ENCODE measurements at places on chromosomes 3 and 15.

DNA sequence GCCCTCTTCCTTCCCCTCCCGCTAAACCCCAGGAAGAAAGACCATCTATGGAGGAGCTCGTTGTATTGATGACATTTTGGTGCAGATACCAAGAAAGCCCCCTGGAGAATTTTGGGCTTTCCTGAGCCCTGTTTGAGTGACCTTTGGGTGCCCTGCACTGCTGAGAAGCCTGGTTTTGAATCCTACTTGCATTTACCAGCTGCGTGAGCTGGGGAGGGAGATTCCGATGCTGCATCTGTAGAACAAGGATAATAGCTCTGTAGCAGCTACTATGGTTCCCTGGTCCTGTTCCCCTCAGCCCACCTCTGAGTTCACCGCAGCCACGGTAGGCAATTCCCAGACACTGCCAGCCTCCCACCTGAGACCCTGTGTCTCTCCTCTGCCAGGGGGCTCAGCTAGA, 5.2 kb downstream of the APOD start:
- DNase-seq: no peak

GRCh38 chr3:30193625-30194044, 412.8 kb upstream of the TGFBR2 start:
- no peak for DNase-seq

DNA sequence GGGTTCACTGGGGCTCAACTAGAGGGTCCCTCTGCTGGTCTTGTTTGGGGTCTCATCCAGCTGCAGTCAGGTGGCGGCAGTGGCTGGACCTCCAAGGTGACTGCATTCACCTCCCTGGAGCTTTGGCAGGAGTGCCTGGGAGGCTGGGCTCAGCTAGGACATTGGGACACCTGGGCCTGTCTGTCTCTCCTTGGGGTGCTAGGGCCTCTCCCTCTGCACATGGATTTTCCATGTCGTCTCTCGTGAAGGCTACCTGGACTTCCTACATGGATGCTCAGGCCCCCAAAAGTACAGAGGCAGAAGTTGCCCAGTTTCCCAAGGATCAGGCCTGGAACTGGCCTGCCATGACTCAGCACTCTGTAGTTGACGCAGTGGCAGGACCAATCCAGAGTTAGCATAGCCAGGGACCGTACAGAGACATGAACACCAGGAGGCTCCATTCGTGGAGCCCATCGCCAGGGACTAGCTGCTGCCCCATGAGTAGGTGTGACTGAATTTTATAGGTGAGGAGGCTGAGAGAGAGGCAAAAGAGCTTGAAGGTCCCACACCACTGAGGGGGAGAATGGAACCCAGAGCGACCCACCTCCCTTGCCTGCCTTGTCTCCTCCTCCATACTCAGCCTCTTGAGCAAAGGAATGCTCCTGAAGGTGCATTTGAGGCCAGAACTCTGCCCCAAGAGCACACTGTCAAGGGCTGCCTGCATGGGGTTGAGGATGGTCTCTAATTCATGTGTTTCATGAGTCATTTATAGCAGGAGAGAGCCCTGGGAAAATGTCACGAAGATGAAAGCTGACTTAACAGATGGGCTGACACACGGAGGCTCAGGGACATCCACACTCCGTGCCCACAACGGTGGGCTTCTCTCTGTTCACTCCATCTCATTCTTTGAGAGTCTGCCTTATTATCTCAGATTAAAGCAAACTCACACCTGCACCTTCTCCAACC, 13.0 kb upstream of the ALDH1A3 start:
- no peak for DNase-seq

DNA sequence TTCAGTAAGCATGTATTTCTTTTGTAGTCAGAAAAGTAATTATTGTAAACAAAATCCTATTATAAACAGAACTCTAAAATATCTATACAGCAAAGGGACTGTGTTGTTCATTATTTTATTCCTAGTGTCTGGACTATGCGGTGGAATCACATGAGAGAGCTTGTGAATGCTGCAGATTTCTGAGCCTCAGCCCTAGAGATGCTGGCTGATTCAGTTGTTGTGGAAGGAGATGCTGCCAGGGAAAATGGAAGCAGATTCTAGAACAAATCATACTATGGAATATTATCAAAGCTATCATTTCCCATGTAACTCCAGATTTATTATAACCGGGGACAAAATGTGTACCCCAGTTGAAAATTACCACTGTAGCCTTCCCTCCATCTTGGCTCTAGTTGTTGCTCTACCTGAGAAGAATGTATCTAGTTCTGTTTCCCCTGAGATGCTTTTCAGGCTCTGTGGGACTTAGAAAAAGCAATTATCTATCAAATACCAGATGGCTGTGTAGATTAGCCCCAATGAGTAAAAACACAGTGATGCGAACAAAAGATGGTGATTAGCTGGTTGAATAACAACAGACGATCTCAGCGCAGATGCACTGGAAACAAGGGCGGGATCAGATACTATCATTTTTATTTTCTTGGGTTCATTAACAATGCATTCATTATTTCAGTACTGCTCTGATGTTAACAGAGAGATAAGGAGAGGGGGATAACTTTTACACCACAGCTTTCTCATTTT, 131.3 kb downstream of the TMEM108 start:
- no peak for DNase-seq

GRCh38 chr3:196654735-196655090, 15.2 kb downstream of the NRROS start:
- no peak for DNase-seq

DNA sequence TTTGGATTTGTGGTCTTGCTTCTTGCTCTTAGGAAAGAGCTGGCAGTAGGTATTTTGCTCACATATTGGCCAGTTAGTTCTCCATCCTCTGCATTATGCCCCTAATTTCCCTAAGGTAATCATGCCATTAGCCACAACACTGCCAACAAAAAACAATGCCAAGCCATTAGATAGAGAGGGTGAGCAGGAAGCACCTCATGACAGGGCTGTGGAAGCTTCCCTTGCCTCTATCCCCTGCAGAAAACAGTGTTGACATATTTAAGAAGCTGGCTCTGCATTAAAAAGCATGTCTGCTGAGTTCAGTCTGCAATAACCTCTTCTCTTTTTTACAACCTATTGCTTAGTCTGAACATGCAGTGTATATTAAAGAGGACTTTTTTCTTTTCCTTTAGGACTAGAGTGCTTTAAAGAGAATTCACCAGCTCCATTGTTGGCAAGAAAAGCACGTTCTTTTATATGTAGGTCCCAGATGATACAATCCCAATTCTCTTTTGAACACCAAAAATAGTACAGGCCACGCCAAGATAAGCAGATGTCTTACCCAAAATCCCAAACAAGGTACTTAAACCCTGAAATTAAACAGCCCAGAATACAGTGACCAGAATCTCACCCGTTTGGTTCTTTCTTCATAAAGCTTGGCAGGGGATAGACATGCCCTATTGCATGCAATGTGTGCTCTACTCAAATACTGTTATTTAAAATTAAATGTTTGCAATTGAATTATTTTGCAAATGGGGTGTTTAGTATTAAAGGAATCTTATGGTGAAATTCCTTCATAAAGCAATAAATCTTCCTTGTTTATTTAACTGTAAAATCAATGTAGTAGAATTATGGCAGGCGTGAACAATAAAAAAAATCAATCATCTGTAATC, 93.7 kb upstream of the UBE3A start:
- DNase-seq: no peak

GRCh38 chr3:14031271-14031670, 93.4 kb downstream of the CHCHD4 start:
- no peak for DNase-seq

GRCh38 chr3:4547799-4548198, 54.7 kb downstream of the ITPR1 start:
- no peak for DNase-seq

- no peak for DNase-seq
Measured at GRCh38 chr15:43955140-43955539, 128.3 kb downstream of the WDR76 start.

DNA sequence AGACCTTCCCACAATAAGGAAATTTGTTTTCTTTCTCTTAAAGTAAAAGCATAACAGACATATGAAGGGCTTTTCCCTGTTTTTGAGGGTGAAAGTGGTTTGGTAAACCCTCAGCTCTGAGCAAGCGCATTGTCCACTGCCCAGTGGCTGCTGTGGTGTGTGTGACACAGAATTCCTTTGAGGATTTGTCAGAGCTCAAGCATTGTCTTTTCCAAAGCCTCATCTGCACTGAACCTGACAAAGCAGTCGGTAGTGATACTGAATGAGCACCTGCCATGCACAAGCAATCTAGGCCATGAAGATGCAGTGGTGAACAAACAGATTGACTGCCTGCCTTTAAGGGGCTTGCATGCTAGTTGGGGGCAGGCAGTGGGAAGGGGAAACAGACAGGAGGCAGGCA, 128.3 kb downstream of the PLCL2 start:
- no peak for DNase-seq

DNA sequence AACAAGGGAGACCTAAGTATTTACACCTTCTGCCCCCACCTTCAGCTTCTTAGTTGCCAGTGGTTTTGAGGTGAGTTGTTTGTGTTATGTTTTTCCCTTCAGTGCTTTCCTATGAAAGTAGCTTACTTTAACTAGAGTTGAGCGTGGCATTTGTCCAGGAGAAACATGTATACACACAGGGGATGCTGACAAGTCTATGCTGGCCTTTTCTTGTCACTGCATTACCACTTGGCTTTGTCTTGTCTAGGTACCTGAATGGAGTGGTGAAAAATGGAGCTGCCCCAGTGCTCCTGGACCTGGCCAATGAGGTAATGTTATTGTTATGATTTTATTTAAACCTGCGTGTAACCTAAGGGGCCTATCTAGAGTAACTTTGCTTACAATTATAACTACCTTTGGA, 74.4 kb downstream of the CDIN1 start:
- DNase-seq: no peak

DNA sequence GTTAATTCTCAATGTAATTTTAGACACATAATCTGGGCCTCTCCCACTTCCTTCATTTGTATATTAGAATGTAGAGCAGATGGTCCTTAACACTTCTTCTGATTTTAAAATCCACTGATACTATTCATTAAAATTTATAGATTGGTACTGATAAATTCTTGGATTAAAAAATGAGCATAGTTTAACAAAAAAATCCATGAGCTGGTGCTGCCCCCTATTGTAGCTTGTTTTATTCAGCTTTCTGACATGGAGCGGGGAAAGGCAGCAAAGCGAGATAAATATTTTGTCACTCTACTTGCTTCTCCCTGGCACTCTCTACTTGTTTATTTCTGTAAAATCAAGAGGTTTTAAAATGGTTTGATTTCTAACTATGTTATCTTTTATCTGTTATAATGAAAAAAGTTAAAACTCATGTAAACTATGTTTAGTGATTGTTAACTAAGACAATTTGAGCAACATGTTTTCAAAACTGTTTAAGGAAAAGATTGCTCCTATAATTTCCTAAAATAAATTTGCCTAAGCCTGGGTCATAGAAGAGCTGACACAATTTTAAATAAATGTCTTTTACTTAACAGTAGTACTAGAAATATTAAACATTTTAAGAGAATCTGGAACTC, 26.5 kb upstream of the PLOD2 start:
- peak; percentile 62 for DNase-seq

- no peak for DNase-seq
Measured at GRCh38 chr3:49171775-49172500, 540 bp downstream of the KLHDC8B start.

DNA sequence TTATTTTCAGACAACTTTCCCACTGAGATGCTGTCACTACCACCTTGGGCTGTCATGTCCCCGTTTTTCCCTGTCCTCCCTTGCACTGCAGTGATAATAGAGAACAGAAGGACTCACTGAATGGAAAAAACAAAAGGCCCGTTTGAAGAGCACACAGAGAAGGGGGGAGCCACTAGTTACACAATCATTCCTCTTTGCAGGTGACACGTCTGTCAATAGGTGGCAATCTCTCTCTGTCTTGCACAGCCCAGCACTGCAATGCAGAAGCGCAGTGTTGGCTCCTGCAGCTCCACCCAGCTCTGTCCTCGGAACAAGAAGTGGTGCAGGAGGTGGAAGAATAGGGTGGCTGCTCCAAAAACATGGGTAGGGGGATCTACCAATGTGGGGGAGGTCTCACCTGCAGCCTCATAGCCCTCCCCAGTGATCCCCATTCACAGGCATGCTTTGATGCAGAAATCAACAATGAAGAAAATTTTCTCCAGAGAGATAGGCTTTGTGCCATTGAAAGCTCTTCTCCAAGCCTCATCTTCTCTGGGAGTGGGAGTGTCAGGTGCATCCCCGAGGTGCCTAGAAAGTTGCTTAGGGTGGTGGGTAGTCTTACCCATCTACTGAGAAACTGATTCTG, 31.8 kb downstream of the FSTL1 start:
- DNase-seq: peak; percentile 52

- no peak for DNase-seq
Measured at GRCh38 chr3:187719628-187720336, 17.4 kb upstream of the RTP2 start.

DNA sequence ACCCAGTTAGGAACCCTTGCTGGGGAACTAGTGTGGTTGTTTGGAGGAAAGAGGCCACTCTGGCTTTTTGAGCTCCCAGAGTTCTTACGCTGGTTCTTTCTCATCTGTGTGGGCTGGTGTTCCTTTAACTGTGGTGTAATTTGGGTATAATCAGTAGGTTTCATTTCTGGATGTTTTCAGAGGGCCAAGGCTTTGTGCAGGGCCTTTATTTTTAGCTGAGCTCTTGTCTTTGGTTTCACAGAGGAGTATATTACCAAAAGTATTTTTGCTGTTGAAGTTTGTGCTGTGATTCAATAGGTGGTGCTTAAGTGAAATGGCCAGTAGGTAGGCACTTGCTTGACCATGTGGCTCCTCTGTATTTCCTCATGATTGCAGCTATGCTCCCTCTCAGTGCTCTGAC, 357.9 kb downstream of the KCNH8 start:
- no peak for DNase-seq

- no peak for DNase-seq
Measured at GRCh38 chr15:80204231-80204630, 47.8 kb downstream of the CTXND1 start.

GRCh38 chr3:71111784-71112440, 471.6 kb downstream of the FOXP1 start:
- no peak for DNase-seq

DNA sequence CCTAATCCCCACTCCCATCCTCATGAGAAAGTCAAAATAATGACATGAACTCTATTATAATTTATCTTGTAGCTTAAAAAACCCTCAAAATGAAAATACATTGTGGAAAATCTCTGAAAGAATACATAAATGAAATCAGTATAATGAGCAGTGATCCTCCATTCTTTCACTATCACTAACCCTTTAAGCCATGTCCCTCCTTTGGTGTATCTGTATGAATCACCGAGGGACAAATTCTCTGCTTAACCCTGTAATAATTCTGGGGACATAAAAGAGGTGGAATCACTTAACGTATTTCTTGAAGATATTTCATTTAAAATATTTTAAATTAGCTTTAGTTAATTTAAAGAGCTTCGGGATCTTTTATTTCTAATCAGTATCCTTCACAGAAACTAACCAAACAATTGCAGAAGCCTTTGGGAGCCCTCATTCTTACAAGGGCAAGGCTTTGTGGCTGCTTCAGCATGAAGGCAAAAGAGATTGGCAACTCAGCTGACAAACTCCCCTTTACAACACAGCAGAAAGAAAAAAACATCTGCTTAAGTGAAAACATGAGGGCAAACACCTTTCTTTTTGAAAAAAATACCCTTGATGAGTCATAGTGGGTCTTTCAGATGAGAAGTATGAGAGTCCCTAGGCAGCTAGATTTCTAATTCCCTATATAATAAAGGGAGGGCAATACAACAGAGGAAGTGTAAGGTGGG, 44.0 kb upstream of the ALCAM start:
- no peak for DNase-seq
